ENCODE measurements at places on chromosomes 1 and 21.

DNA sequence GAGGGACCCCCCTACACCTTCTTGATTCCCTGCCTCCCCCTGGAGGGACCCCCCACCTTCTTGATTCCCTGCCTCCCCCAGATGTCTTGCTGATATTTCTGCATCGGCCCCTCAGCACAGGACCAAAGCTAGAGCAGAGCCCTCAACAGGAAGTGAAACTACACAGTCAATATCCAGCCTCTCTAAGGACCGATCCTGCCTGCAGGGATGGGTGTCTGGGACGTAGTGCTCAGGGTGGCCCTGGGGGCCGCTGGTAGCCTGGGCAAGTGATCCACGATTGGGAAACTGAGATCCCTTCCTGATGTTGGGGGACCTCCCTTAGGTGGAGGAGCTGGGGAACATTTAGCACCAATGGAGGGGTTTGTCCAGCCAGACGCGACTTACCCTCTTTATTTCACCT lies 3.9 kb upstream of the LEFTY2 start:
- peak; percentile 4 for DNase-seq

DNA sequence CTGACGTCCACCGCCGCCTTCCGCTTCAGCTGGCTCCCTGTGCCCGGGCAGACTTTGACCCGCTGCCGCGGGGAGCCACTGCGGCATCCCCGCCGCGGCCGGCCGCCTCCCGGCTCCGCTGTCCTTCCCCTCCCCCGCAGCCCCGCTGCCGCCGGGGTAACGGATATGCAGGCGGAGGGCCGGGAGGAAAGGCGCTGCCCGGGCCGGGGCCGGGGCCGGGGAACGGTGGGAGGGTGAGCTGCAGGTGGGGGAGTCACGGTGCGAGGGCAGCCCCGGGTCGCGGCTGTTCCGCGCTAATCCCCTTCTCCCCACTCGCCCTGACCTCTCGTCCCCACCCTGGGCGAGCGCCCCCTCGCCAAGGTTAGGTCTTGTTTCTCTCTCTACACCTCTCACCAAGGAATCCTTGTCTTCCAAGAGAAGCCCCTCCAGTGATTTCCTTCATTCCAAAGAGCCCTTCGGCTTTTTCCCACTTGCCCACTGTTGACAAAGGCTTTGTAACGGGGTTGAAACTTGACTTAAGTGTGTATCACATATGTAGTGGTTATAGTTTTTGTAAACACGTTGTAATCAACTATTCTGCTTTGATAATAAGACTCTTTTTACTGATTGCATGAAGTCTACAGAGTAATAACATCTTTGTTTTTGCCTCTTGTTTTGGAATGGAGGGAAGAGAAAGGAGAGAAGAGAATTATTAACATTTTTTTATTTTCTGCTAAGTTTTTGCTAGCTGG lies 669 bp downstream of the XPR1 start:
- peak; percentile 62 for DNase-seq

DNA sequence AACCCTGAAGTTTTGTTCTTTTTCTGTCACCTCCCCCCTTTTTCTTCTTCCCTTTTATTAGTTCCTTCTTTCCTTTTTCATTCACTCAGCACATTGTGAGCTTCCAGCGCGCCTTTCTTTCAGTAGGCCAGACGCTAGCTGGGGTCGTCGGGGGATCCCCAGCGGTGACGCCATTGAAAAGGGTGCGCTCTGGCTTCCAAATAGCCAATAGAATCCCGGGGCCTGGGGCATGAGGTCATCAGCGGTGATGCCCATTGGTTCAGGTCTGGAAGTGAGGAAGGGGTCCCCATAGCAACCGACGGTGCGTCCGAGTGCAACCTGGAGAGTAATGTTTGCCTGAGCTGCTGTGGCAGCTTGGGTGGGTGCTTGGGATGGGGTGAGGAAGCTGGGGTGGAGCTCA lies 6.9 kb upstream of the EFNA3 start:
- no peak for DNase-seq

- no peak for DNase-seq
These were observed 2.6 kb upstream of the TENT5B start for GRCh38 chr1:27015260-27015659.

DNA sequence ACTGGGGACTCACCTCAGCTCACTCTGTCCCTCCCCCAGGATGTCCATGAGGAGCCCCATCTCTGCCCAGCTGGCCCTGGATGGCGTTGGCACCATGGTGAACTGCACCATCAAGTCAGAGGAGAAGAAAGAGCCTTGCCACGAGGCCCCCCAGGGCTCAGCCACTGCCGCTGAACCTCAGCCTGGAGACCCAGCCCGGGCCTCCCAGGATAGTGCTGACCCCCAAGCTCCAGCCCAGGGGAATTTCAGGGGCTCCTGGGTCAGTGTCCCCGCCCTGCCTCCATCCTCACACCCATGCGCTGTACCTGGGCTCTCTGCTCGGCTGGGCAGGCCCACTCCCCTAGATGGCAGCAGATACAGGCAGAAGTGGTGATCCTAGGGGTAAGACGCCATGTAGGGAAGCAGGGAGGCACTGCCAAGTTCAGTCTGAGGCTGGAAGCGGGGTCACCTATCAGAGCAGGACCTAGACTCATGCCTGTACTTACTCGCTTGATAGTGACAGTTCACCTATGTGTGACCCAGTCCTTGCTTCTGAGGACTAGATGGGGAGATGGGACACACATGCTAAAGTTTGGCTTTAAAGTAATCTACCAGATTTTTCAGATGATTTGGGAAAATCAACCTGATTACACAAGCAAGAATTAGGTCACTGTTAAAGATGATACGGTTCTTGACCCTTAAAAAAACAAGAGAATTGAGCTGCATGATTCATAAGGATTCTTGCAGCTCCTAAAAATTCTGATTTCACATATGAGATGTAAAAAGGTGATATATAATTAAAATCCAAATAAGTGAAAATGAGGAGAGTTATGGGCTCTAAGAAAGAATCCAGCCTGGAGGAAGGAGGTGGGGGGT lies 38.7 kb downstream of the ETNK2 start:
- DNase-seq = no peak

DNA sequence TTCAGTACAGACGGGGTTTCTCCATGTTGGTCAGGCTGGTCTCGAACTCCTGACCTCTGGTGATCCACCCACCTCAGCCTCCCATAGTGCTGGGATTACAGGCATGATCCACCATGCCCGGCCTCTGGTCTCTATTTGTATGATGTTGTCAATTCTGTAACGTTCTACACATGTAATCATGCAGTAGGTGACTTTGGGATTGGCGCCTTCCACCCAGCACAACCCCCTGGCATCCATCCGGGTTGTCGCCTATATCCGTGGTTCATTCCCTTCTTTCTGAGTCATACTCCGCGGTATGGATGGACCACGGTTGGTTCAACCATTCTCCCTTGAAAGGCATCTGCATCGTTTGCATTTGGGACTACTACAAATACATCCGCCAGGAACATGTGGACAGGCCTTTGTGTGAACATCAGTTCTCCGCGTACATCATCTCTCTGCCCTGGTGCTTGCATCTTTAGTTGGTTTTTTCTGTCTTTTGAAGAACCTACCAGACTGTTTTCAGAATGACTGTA lies 72.1 kb downstream of the PDE9A start:
- DNase-seq = no peak

- no peak for DNase-seq
These were observed 155.0 kb downstream of the TNFSF18 start for GRCh38 chr1:172895761-172896160.

GRCh38 chr1:22428672-22429071 lies 23.0 kb upstream of the ZBTB40 start:
- DNase-seq = peak; percentile 60

DNA sequence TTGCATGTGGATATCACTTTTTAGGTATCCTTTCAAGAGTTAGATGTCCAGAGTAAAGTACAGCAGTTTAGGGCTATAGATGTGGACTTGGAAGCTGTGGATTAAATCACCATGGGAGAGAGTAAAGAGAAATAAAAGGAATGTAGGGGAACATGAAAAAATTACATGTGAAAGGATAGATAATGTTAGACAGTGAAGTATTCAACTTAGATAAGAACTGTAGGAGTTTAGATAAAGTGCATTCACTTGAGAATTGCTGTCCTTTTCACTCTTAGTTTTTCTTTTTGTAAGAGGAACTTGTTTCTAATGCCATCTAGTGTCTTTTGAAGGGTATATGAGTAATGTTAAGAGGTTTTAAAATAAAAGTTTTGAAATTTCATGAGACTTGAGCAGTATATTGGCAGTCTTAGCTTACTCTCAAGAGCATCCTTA lies 40.1 kb downstream of the MAST2 start:
- DNase-seq = no peak

- DNase-seq = no peak
These were observed 25.7 kb downstream of the COA6 start for GRCh38 chr1:234398849-234399381.

GRCh38 chr1:231841616-231842344 lies 215.2 kb downstream of the DISC1 start:
- no peak for DNase-seq

DNA sequence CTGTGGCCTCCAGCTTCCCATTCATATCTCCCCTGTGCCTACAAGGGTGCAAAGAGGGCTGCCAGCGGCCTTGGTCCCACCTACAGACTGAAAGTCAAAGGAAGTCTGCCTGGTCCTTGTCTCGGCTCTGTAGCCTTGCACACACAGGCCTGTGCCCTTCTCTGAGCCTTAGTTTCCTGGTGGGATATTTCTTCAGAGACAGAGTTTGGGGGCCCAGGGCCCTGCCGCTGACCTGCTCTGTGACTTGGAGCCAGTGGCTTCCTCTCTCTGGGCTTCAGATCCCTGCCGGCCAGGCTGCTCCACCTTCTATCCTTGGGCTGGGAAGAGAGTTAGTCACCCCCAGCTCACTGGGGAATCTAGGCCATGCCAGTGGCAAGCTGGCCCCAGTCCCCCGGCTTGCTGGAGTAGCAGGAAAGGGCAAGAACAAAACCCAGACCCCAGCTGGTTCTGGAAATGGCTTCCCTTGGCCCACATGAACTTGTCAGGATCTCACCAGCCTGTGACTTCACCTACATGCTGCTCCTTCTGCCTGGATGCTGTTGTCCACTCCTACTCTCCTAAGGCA lies 1.0 kb upstream of the TMEM61 start:
- DNase-seq = no peak

All from CD4-positive, alpha-beta T cell treated with Interleukin-21 for 1 hour (primary cell).